ENCODE measurements at places on chromosomes 3 and 15.

DNA sequence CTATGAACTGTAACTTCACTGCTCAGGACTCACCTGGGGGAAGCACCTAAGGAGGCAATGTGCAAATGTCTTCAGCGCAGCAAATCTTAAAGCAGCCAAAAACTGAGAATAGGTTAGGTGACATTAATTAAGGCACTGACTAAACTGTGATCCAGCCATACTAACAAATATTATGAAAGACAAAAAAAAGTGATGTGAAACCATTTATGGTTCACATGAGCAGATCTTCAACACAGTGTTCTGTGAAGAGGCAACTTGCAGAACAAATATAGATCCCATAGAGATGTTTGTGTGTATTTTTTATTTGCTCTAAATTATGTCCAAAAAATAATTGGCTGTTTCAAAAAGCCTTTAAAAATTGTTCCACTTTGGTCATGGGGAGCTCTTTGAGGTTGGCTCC, 24.1 kb upstream of the MITF start:
- DNase-seq = no peak

DNA sequence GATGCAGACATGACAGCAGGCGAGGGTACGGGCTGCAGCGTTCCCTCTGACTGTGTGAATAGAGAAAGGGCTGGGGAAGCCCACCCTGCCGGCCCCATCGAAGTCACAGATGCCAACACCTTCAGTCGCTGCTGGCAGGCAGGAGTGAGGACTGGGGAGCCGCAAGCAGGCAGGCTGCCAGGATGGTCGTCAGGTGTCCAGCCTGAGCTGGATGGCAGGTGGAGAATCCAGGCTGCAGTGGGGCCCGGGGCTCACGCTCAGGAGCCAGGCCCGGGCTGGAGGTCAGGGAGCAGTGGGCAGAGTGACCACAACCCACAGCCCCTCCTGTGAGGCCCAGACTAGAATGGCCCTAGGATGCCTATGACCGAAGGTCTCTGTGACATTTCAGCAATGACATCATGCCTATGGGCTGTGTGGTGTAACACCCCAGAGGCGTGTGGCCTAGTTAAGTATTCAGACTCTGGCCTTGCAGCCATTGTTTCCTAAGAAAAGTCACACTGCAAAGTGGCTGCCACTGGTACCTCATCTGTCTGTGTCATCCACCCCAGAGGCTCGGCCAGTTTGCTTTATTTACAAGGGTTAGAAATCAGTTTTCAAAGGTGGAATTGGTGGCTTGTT, 15.7 kb downstream of the PRR23E start:
- no peak for DNase-seq

GRCh38 chr3:122760453-122761271, 33.0 kb downstream of the HSPBAP1 start:
- no peak for DNase-seq

GRCh38 chr15:63090887-63091286, 30.8 kb upstream of the LACTB start:
- no peak for DNase-seq

- no peak for DNase-seq
These were observed 3.8 kb upstream of the GABRR3 start for GRCh38 chr3:98038876-98039275.

DNA sequence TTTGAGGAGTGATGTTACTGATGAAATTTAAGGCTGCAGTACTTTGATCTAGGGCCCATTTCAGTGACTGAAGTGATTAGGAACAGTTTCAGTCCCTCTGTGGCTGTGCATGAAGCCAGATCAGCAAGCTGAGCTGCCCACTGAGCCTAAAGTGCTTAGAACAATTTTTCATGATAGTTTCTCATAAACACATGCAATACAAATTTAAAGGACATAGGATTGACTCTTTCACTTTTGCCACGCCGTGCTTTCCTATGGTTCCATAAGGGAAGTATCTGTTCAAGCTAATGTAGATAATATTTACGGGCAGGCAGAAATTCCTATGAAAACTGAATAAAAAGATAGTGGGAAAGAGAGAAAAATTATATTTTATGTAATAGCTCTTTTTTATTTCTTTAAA, 10.6 kb downstream of the ANKUB1 start:
- DNase-seq = no peak

DNA sequence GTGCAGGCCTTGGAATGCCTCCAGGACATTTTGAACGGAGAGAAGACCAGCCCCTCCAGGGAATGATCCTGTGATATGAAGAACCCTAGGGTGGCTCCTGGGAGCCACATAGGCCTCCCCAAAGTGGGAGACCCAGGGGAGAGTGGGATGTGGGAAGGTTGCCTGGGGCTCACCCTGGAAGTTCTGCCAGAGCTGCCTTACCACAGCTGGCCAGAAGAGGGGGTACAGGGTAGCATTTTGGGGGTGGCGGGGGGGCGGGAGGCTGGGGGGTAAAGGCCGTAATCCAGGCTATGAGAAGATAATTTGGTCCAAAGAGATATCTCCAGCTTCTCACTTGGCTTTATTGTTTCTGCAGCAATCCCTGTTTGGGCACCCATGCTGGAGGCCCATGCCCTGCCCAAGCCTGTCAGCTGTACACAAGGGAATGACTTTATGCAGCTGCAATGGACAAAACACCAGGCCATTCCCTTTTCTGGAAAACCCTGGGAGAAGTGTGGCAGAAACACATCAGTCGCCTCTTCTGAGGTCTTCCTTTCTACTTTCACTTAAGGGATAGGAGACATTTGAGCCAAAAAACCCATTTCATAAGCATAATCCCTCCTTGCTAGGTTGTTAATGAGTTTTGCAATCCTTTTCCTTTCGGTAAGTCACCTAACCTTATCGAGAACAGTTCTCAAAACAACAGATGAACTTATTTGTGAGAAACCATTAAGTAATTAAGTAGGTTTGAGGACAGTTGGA, 11.0 kb upstream of the MUSTN1 start:
- DNase-seq = no peak

DNA sequence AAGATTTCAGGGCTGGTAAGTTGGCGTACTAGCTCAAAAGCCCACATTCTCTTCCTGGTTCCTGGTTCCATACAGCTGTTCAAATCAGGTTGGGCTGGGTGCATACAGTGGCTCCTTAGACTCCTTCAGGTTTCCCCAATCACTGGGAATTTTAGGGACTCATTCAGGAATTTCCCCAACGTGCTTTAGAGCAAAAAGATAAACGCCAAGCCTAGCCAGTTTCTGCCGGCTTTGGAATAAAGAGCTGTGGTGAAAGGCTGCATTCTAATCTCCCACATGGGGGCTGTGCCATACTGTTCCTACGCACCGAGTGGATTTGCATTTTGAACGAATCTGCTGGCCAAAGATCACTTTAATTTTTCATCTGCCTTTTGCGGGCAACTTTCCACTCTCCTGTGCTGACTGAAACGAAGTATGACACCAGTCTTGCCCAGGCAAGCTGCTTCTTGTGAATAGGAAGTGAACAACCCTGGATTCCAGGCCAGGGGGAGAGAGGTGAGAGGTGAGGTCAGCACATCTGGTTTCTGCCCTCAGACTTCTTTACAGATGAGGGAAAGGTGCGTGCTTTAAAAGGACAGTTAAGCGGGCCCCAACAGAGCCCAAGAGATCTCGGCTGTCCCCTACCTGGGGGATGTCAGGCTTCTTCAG, 184.2 kb upstream of the PDZRN3 start:
- DNase-seq = no peak

GRCh38 chr3:126452213-126452612, 23.5 kb downstream of the ZXDC start:
- no peak for DNase-seq

DNA sequence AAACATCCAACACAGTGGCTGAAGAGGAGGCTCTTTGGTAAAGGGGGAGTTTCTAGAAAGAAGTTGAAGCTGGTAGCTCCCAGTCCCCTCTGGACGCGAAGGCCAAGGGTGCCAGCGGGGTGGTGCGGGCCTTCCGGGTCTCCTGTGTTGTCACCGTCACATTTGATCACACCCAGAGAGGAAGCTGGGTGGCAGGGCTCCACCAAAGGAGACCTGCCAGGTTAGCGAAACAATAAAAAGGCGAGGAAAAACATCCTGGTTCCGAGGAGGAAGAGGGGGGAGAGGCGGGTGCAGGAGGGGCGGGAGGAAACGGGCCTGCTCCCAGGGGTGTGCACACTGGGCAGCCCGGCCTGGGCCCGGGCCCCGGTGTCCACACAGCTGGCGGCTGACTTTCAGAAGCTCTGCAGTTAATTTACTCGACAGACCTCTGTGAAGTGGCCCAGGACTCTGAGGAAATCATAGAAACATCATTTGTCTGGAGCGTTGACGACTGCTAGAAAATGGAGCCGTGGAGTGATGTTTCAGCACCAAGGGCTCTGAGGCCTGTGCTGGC, 12.1 kb downstream of the HEG1 start:
- no peak for DNase-seq

GRCh38 chr3:29274667-29275066, 6.2 kb upstream of the RBMS3 start:
- no peak for DNase-seq

DNA sequence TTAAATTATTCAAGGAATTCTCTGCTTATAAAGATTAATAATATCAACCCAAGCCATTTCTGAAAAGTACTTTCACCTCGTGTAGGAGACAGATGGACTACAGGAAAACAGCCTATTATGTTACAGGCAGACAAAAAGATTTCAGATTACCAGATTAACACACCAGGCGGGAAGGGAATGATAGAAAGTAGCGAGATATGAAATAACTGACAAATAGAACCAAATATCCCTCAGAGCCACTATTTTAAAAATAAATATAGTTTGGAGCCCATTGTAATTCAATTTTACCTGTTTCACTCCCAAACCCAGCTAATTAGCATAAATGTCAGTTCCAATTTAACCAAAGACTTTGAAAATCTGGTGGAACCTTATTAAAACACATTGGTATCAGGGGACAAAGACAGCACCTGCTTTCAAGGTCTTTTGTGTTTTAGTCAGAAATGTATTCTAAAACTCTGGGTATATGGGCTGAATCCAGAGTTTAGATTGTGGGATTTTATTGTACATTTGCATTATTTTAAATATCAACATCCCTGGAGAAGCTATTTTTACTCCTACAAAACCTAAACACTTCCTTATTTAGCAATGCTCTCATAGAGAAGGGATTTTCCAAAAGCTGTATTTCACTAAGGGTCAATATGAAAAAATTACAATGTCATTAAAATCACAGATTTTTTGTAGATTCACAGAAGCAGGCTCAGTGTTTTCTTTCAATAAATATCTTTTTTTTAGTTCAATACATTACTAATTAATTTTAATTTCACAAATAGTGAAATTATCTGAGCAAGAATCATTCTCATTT, 138.4 kb downstream of the TNIK start:
- no peak for DNase-seq

- DNase-seq = no peak
These were observed 469.6 kb upstream of the PPP2R3A start for GRCh38 chr3:135495891-135496290.

DNA sequence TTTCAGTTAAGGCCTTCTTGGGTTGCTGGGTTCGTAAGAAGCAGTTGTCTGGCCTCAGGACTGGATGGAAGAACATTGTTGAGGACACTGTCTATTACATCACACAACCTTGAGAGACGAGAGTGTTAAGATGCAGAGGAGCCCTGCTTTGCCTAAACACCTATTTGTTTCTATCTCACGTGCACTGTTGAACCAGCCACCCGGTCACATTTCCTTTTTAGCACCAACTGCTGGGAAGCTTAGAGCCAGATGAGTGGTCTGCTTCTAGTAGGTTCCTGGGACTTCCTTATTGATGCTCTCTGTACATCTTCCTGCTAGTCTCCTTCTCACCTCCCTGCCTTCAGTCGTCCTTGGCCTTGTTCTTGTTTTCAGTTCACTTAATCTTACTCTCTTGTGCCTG, 22.3 kb downstream of the CAND2 start:
- no peak for DNase-seq

- peak; percentile 97 for DNase-seq
These were observed 474 bp upstream of the PDE8A start for GRCh38 chr15:84981054-84981710.

GRCh38 chr3:52257911-52258310, 12.4 kb downstream of the PPM1M start:
- no peak for DNase-seq

DNA sequence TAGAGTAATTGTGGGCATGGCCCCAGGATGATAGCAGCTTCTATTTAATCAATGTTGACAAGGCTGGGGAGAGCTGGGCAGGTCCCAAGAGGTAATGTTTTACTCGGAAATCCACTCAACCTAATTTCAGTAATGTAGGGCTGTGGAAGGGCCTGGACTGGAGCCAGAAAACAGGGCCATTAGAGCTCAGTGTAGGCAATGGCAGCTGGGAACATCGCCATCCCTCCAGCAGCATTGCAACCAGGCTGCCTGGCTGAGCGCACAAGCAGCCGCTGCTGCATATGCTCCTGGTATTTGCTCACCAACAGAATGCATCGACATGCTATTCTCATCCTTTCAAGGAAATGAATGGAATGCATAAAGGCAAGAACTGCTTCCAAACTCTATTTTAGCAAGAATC, 90.0 kb downstream of the GAP43 start:
- no peak for DNase-seq

GRCh38 chr3:162491952-162492351, 995.3 kb downstream of the OTOL1 start:
- no peak for DNase-seq

DNA sequence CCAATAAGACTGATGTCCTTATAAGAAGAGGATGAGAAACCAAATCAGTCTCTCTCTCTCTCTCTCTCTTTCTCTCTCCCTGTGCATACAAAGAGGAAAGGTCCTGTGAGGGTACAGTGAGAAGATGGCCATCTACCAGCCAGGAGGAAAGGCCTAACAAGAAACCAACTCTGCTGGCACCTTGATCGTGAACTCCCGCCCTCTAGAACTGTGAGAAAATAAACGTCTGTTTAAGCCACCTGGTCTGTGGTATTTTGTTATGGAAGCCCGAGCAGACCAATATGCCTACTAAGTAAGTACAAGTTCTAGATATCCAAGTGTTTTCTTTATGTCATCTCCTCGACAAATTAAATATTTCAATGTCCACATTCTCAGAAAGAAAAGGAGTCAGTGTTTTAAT, 44.9 kb upstream of the TMC3 start:
- no peak for DNase-seq

GRCh38 chr3:127706312-127706711, 33.6 kb downstream of the ABTB1 start:
- no peak for DNase-seq

DNA sequence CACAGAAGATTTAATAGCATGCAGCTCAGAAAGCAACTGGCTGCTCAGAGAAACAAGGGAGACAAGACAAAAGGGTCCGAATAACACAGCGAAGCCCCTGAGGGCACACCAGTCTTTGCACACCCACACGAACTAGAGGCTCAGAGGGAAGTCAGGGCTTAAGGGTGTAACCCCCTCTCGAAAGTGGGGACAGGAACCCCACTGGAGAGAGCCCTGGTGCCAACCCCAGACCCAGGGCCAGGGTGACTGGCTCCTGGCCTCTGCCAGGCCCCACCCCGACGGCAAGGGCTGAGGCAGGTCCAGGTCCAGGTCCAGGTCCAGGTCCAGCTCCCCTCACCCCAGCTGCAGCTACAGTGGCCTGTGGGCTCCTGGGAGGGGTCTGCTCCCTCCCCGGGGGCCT, 10.5 kb upstream of the PRR23E start:
- DNase-seq = no peak

Data from fibroblast of gingiva (primary cell).